Metanephros (tissue), 2 donors: ENCODE measurements at places on chromosomes 3 and 15. TPM values are rescaled to one million over a fixed set of nuclear protein-coding genes. Genes with fewer than 3 reads are reported as not detected.

The SLC35G2 gene
- 6.8 TPM for total RNA-seq

The KIF23 gene
- total RNA-seq, result 17.9 TPM

The GRAMD1C gene
- total RNA-seq, result 29.0 TPM

The SPINK8 gene
- not detected for total RNA-seq

The ESYT3 gene
- 3.4 TPM for total RNA-seq

The PSTPIP1 gene
- total RNA-seq, result 14.6 TPM

The ACKR4 gene
- 1.9 TPM for total RNA-seq

The GOLGA6A gene
- not detected for total RNA-seq

The CFAP100 gene
- 0.93 TPM for total RNA-seq

The LDHAL6B gene
- not detected for total RNA-seq

The TUSC7 gene
- not detected for total RNA-seq

The MUC20 gene
- total RNA-seq, result 36.7 TPM

The INSYN1 gene
- 7.9 TPM for total RNA-seq

The SCN11A gene
- 1.5 TPM for total RNA-seq

The TTLL13 gene
- total RNA-seq, result 1.3 TPM

The TEX55 gene
- total RNA-seq, result not detected

The GPR62 gene
- total RNA-seq, result 0.06 TPM

The CHL1 gene
- 23.9 TPM for total RNA-seq

The NTRK3 gene
- 27.2 TPM for total RNA-seq

The MAPKAPK3 gene
- total RNA-seq, result 65.6 TPM

The CYP8B1 gene
- total RNA-seq, result 0.35 TPM

The KLHL40 gene
- 38.8 TPM for total RNA-seq

The ABI3BP gene
- total RNA-seq, result 17.9 TPM

The RHCG gene
- 11.7 TPM for total RNA-seq

The BFSP2 gene
- not detected for total RNA-seq

The PRSS50 gene
- total RNA-seq, result 0.99 TPM

The VPS33B gene
- total RNA-seq, result 5.5 TPM
